ENCODE measurements at places on chromosomes 16 and 17.

DNA sequence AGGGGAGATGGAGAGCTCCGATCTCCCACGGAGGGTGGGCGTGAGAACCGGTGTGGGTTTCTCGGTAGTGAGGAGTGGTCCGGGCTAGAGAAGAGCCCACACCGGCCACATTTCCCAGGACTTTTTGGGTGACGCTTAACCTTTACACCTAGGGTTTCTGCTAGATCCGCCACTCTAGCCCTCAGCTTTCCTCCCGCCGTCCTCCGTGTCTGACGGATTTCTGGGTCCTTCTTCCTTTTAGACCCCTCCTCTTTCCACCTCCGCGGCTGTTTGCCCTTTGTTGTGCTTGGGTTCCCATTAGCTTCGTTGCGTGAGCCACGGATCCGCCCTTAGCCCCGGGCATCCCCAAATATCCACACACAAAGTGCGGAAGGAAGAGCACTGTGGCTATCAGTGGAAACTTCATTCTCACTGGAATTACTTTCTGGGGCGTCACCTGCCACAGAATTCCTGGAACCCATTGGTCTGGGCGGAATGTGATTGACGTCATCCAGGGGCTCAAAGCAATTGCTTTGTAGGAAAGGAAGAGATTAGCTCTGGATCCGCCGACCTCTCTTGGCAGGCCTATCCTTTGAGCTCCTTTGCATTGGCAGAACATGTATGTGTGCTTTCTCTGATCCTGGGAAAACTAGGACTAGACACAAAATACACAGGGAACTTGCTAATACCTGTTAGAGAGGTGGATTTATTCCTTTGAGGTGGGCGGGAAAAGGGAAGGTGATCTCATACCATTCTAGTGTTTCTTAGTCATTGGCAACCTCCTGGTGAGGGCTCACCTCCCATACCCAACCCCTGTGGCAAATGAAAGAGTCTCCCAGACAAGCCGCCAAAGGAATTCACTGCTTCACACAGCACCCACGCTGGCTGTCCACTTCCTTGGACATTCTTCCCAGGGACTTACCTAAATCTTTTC lies 654 bp downstream of the TNFAIP1 start:
- no peak for DNase-seq

DNA sequence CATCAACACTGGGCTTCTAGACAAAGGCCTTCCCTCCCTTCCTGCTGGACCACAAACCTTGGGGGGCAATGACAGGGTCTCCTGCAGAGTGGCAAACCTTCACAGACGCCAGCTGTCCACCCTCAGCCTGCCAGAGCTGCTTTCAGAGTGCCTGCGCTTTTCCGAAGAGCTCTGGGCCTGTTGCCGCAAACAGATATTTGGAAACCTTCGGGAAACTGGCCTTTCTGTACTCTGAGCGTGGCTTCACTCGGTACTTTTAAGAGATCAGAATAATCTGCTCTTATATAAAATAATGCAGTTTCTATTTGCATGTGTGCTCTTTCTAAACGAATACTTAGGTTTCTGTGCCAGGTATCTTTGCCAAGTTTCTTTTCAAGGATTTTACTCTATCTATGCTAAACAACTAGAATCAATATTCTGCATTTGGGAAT lies 152.1 kb upstream of the CHMP6 start:
- DNase-seq, result no peak

DNA sequence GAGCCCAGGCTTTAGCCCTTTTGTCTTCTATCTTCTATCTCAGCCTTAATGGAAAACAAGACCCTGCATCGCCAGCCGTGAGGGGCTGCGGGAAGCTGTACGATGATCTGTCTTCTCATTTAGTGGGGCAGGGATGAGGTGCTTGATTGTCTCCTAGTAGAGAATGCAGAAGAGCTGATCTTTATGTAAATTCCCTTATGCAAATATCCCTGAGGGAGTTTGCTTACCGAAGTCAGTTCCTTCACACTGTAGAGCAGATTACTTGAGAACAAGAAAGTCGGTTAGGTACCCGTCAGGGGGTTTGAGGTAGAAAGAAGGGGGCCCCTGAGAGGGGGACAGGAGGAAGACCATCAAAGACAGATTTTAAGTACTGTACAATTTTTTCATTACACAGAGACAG lies 66.2 kb downstream of the IRF8 start:
- no peak for DNase-seq

- no peak for DNase-seq
Measured at GRCh38 chr17:73194514-73195222, 1.8 kb downstream of the COG1 start.
